Hypothalamus (tissue), 51 donors: ENCODE measurements at places on chromosomes 2 and 18.

DNA sequence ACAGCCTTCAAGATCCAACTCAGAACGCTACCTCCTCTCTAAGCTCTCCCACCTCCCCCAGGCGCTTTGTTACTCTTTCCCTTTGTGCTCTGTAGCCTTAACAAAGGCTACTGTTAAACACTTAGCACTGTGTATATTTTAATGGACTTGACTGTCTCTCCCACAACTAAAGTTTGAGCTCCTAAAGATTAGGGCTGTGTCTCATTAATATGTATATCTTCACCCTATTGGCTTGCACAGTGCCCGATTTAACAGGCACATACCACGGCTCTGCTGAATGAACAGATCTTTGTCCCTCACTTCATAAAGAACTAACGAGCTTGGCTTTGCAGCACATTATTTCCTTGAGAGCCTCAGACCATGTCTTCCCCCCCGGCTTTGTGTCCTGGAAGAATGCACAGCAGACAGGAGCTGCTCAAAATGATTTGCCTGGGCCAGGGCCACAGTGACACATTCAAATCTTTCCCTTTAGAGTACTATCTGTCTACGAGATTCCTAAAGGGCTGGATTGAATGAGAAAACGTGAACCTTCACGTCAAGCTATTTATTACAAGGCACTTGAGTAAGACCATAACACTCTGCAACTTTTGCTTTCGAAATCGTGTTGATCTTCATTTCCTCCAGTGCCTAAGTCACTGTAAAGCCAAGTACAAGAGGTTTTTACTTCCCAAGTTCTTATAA is 22.1 kb downstream of the ABHD3 start:
- DNase-seq: no peak

DNA sequence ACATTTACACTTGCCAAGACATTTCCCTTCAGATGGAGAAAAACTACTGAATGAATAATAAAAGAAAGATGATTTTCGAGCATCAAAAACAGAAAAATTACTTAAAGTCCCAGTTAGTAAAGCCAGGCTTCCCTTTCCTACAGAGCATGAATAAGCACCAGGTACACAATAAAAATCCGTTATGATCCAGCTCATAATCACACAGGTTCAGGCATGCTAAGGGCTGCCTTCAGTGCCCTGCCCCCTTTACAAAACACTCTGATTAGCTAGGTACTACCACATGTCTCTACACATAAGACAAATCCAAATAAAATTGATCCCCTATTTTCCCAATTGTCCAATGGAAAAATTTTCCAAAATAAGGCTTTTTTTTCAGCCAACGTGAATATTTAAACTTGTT is 413.2 kb upstream of the LRATD1 start:
- DNase-seq: no peak

- no peak for DNase-seq
Observed at GRCh38 chr2:217099561-217099960, 239.7 kb upstream of the TNP1 start.

DNA sequence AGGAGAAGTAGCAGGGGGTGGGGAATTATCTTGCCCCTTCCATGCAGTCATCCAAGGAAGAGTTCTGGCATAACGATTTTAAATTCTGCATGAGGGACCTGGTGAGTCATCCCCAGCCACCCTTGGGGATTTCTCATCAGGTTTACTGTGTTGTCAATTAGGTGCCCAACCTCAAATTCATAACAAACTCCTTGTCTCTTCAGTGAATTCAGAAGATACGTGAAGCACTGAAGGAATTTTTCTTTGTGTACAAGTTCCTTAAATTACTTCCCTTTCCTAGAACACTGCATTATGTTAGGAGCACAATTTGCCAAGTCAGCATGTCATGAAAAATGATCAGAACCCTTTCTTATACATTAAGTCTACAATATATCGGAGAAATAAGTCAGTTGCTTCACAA is 70.8 kb upstream of the NOSTRIN start:
- DNase-seq: no peak

DNA sequence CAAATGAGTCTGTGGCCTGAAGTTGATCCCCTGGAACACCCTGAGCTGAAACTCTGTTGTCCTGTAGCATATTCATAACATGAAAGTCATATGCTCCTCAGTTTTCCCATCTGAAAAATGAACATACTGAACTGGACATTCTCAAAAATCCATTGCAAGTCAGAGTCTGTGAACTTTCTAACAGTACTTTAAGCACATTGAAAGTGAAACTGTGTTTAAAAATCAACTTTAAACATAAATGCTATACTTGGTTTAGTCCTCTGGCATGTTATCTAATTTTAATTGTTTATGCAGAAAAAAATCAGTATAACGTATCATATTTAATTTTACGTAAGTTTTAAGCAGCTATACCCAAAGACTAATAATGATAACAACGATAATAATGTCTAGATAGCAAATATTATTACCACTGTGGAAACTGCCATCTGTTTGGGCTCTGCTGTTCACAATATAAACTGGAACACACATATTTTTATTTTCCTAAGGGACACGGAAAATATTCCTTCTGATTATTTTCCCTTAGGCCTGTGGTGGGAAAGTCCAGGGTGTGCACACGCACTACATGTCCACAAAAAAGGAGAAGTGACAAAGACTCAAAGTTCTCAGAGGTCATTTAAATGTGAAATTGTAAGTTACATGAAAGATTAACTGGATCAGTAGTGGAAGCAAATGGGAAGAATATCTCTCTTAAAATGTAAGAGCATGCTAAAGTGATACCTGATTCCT is 56.1 kb upstream of the TTN start:
- DNase-seq: no peak

GRCh38 chr2:46499392-46499785 is 20.0 kb downstream of the TMEM247 start:
- no peak for DNase-seq

- DNase-seq: no peak
Observed at GRCh38 chr2:134177351-134177931, 76.4 kb upstream of the MGAT5 start.

- no peak for DNase-seq
Observed at GRCh38 chr18:7062236-7062635, 55.4 kb downstream of the LAMA1 start.

DNA sequence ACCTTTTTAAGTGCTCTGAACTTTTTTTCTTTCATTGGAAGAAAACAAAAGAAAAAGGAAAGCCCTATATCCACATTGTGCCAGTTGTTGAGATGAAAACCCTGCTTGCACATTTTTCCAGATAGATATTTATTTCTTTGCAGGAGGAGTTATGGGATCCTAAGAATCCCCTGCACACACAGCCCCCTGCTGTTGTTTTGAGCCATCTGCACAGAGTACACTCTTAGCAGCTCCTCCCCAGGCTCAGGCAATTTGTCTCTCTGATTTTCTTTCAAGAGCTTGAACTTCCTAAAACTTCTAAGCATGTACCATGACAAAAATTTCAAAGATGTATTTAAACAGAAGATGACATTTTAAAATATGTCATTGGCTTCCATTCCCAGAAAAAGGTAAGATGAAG is 436.9 kb downstream of the METTL4 start:
- no peak for DNase-seq
